Hepatic stellate cell (primary cell): ENCODE measurements at places on chromosomes 1 and 21.

DNA sequence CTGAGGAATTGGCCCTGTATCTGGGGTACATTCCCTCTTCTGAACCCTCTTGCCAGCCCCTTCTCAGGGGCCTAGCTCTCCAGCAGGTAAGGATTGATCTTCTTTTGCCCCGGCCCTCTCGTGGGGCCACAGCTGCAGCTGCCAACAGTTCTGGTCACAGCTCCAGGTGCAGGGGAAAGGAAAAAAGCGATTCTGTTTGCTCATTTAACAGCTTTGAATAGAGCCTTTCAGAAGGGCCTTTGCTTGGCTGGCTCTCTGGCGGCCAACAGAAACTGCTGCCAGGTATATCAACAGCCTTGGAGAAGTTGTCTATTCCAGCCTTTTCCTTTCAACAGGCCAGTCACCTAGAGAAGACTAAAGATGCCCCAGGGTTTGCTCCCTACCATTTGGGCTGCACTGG is 16.1 kb upstream of the FMOD start:
- DNase-seq: no peak

DNA sequence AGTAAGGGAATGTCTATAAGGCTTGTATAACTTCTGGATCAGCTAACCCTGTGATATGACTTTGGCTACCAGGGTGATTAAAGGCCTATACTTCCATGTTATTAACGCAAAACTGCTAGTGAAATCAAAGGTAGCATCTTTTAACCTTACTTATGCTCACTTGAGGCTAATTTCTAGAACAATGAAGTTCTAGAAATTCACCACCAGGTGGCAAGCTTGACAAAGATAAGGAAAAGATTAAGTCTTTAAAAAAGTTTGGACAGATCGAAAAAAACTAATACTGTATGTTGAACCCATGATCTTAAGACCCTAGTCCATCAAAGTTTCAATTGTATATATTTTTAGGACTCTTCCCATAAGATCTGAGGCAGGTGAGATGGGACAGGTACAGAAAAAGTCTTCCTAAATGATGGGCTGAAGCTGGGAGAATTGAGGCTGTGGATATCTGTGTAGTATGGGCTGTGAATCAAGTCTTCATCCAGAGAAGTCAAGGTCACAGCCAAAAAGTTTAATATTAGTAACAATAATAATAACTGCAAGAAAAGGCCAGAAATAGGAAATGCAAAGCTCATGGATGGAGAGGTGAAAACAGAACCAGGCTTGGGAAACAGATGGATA is 18.8 kb downstream of the KYAT3 start:
- DNase-seq: no peak

DNA sequence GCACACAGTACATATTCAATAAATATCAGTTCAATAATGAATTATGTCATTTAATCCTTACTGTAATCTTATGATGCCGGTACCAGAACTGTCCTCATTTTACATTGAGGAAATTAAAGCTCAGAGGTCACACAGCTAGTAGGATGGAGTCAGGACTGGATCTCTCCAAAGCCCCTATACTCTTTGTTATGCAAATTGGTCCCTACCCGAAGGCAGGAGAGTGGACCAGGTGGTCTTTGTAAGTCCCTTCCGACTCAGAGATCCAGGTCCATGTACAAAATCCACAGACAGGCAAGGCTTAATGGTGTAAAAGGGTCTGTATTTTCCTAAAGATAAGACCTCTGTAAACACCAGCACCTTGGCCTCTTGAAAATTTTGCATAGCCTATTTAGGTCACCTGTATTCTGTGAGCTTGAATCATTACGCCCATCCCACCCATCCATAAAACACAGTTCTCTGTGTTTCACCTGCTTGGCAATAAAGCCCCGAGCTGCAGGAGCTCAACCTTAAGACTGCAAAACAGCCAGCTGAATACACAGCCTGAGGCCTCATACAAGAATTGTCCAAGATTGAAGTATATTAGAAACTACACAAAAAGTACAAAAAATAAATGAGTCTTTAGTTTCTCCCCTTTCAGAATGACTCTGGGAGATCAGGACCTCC is 41.7 kb downstream of the PLXNA2 start:
- no peak for DNase-seq

GRCh38 chr1:9391620-9392019 is 98.9 kb downstream of the SPSB1 start:
- no peak for DNase-seq

GRCh38 chr1:1794999-1795398 is 16.7 kb upstream of the NADK start:
- DNase-seq: no peak

DNA sequence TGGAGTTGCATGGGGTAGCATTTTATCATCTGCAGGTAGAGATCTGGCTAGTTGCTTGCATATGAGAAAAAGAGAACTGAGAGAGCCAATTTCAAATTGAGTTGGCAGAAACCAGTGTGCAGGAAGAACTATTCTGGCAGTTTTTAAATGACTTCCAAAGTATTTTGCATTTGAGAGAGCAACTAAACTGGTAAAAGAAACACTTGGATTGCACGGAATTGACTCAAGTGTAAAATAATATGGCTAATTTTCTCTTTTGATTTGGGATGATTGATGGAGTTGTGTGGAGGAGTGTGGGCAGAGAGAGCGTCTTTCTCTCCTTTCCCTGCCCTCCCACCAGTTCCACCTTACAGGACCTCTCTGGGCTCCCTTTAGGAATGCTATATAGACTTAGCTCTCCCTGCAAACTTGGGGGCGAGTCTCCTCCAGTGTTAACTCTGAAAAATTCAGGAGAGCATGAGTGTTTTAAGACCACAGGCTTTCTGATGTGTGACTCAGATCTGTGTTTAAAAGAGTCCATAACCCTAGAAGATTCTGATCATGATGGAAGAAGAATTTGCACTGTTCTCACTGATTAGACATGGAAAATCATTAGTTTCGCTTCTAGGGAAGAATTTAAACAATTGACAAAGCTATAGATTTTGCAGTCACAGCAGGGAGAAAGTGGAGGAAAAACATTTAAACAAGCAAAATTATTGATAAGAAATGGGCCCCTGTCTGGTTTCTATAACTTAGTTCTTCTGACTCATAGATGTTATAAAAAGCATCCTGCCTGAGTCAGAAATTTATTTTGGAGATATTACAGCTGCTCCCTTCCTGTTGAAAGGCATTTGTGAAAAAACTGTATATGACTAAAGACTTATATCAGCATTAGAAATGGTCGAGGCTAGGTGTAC is 24.9 kb upstream of the CTBS start:
- DNase-seq: peak; percentile 43

- DNase-seq: peak; percentile 98
These were observed at the start of gene FOXD2 for GRCh38 chr1:47437447-47438164. TSS of gene FOXD2 (plus strand) at chr1:47438044. CDS start at chr1:47438136, 92 bp downstream.

DNA sequence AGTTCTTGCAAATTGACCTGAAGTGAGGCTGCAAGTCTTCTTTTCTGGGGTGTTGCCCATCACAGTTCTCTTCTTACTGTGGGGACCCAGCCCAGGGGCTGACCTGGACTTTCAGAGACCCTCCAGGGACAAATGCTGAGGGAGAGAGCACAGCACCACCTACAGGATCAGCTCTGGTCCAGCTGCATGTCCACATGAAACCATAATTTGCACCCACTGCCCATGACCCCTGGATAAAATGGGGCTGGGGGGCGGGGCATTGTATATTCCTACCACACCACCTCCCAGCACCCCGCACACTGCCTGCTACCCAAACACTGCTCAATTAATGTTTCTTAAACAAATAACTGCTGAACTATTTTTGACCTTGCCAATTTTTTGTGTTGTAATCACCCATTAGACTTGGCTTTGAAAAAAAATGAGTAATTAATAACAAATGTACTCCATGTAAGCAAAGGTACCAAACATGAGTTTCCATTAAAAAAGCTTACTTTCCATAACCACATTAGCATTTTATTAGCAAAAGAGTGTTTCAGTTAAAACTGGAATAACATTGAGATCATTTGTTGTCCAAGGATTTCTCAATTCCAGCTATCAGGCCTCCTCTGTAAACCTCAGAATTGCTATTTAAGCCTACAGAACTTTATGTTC is 168.0 kb upstream of the RAB4A start:
- no peak for DNase-seq

DNA sequence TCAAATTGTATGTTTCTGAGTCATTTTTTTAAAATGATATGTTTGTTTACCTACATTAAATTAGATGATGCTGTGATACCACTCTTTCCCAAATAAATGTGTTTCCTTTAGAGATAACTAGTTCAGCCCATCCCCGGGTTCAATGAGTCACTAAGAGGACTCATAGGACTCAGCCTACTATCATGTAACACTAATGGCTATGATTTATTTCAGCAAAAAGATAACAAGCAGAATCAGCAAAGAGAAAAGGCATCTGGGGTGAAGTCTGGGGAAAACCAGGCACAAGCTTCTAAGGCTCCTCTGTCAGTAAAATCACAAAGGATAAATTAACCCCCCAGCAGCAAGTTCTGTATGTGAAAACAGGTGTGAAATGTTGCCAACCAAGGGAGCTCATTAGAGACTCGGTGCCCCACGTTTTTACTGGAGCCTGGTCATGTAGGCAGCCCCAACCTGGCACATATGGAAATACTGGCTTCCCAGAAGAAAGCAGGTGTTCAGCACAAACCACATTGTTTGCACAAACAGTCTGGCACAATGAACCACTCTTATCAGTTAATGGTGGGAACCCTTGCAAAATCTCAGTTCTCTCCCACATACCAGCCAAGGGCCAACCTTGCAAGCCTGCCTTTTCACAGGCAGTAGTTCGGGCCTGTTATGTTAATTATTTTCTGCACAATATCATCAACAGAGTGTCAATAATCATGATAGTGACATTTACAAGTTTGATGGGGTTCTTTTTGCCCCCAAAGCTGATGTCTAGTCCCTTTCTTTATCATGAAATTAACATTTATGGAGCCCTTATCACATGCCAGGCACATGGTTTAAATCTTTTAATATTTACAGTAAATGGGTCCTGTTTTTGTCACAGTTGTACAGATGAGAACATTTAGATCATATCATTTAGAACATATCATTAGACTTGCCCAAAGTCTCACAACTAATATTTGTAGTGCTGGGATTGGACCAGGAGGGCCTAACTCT is 23.1 kb upstream of the CNN3 start:
- DNase-seq: peak; percentile 26

- DNase-seq: no peak
These were observed 1518.0 kb downstream of the NCAM2 start for GRCh38 chr21:22516230-22516629.

DNA sequence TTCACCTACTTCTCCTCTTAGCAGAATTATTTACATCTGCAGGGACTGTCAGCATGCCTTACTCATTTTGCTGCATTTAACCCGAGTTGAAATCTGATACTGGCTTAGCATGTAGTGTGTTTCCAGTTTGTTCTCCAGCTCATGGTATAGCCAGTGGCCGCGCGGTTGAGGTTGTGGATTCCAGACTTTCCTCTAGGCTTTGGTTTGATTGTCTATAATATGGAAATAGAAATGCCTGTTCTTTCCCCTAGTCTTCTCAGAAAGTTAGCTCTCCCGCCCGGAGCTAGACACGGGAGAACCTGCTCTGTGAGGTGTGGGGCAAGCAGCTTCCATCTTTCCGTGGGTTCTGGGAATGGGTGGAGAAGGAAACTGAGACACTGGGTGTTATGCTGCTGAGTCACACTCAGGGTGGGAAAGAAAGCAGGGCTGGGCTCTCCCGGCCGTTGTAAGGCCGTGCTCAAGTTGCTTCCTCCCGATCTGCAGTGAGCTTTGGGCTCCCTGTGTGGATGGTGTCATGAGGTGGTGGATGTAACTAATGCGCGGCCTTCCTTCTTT is 206.8 kb upstream of the TMEM51 start:
- DNase-seq: peak; percentile 71

DNA sequence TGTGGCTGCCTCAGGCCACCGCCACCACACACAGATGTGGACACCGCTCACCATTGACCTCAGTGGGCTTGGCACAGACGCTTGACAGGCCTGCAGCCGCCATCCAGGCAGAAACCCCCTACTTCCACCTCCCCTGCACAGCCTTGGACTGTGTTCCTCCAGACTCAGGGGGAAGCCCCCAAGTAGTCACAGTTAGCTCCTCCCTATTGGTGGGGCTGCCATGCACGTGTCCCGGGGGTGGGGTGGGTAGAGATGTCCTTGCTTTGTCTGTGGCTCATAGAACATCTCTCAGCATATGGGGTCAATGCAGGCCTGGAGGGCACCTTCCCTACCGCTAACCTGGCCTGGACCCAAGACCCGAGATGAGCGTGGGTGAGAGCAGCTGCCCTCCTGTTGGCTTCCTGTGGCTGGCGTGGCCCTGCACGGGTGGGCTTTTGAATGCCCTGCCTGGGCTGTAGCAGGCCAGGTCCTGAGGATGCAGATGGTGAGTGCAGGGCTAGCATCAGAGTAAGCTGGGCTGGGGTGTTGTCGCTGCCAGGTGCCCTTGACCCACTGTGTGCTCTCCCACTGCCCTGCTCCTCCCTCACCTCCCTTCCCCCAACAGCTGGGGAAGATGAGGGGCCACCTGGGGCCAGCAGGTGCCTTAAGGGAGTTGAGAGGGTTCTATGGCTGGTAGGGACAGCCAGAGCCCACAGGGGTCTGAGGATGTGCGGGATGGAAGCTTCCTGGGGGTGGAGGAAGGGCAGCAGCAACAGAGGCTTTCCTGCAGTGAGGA is 6.2 kb downstream of the CROCC start:
- no peak for DNase-seq

DNA sequence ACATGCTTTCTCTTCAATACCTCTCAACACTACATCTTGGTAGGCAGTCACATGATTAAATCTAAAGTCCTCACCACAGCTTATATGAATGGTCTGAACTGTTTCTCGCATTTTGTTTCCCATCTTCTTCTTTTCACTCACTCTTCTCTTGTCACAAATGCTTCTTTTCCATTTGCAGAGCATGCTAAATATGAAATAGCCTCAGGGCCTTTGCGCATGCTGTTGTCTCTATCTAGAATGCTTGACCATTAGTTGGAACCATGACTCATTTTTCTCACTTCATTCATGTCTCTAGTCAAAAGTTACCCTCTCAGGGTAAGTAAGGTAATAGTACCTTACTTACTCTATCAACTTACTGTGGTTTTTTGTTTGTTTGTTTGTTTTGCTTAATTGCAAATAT is 239.7 kb downstream of the PTPRC start:
- DNase-seq: no peak

- DNase-seq: no peak
These were observed 2135.4 kb downstream of the MRPL39 start for GRCh38 chr21:23471877-23472276.

- no peak for DNase-seq
These were observed 6.1 kb downstream of the DFFB start for GRCh38 chr1:3863231-3863935.

- no peak for DNase-seq
These were observed 26.9 kb downstream of the ITPKB start for GRCh38 chr1:226711976-226712741.

- no peak for DNase-seq
These were observed 14.6 kb downstream of the IKBKE start for GRCh38 chr1:206484901-206485300.

DNA sequence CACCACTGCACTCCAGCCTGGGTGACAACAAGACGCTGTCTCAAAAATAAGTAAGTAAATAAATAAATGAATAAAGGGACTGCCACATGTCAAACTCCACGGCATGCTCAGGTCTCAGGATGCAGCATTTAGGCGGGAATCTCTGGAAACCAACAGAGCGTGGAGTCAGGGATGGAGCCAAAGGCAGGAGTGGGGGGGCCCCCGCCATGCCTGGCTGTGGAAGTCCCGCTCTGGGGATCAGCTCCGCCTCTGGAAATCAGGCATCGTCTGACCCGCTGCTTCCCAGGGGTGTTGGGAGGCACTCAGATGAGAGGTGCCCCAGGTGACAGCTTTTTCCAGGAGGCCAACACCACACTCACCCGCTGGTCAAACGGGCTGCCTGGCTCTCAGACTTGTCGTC is 20.2 kb downstream of the KIF17 start:
- DNase-seq: no peak
